ENCODE measurements at places on chromosomes 6 and 20.

DNA sequence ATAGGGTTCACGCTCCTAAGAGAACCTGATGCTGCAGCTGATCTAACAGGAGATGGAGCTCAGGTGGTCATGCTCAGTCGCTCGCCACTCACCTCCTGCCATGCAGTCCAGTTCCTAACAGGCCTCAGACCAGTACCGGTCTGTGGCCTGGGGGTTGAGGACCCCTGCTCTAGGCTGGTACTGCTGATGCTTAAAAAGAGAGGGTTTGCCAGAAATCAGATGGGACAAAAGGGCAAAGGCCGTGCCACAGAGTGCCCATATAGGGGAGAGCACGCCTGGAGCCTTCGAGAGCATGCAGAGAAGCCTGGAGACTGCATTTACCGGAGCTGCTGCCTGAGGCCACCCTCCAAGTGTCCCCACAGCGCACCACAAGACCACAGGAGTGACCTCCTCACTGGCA, 75.5 kb downstream of the PTPN1 start:
- no peak for DNase-seq

DNA sequence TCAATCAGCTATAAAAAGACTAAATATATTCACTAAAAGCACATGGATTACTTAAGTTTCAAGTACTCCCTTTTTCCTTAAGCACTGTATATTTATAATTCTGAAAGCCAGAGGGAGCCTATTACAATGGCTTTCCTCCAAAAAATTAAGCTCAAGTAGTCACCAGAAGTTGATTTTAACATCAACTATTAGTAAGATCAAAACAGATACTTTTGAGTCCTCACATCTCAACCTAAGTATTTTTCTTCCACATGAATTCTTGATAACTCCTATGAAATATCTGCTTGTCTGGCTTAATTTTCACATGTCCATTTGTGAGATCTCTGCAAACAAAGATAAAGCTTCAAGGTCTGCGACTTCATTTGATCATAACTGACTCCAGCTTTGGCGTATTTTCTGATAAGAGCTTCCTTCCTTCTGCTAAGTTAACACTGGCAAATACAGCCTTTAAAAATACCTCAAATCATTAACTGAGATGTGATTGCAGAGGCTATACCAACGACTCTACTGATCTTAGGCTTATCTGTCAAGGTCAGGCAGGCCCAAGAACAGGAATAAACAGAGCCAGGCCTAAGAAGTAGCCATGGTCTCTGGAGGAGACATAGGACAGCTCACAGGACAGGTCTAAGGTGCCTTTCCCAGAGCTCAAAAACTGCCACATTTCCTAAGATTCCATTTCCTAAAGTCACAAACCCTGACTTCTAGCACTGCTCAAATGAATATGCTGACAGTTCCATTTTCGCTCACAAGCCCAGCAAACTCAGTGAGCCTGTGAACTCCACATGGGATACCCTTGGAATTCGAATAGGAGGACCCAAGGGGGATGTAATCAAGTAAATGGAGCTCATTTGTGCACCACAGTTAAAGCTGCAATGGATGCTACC, 10.0 kb downstream of the SNX5 start:
- DNase-seq: no peak

GRCh38 chr6:169159331-169159730, 94.3 kb downstream of the THBS2 start:
- no peak for DNase-seq

GRCh38 chr20:24694727-24695528, 225.5 kb downstream of the SYNDIG1 start:
- no peak for DNase-seq

DNA sequence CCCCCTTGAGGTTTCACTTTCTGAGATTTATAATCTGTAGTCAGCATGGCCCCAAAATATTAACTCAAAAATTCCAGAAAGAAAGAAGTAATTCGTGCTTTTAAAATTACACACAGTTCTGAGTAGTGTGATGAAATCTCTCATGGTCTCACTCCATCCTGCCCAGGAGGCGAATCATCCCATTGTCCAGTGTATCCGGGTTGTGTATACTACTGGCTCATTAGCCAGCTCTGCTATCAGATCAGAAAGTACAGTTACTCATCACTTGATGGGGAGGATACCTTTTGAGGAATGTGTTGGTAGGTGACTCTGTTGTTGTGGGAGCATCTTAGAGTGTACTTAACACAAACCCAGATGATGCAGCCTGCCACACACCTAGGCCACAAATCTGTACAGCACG, 65.2 kb downstream of the CDC5L start:
- no peak for DNase-seq

DNA sequence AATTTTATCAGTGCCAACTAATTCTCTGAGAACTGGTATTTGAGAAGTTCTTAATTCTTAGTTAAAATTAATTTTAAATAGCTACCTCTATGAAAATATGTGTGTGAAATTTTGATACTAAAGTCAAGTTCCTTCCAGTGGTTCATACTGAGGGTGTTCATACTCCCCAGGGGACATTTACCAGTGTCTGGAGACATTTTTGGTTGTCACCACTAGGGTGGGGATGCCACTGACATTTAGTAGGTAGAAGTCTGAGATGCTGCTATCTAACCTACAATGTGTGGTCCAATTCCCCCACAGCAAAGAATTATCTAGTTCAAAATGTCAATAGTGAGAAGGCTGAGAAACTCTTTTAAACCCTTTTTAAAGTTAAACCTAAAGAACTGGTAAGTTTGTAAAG, 463.8 kb downstream of the ADGRB3 start:
- no peak for DNase-seq

GRCh38 chr6:131803007-131803769, 4.6 kb upstream of the ENPP1 start:
- no peak for DNase-seq

- DNase-seq: no peak
These were observed 56.5 kb downstream of the ARMC2 start for GRCh38 chr6:108904741-108905140.

GRCh38 chr6:28683945-28684538, 158.4 kb downstream of the GPX5 start:
- DNase-seq: no peak

DNA sequence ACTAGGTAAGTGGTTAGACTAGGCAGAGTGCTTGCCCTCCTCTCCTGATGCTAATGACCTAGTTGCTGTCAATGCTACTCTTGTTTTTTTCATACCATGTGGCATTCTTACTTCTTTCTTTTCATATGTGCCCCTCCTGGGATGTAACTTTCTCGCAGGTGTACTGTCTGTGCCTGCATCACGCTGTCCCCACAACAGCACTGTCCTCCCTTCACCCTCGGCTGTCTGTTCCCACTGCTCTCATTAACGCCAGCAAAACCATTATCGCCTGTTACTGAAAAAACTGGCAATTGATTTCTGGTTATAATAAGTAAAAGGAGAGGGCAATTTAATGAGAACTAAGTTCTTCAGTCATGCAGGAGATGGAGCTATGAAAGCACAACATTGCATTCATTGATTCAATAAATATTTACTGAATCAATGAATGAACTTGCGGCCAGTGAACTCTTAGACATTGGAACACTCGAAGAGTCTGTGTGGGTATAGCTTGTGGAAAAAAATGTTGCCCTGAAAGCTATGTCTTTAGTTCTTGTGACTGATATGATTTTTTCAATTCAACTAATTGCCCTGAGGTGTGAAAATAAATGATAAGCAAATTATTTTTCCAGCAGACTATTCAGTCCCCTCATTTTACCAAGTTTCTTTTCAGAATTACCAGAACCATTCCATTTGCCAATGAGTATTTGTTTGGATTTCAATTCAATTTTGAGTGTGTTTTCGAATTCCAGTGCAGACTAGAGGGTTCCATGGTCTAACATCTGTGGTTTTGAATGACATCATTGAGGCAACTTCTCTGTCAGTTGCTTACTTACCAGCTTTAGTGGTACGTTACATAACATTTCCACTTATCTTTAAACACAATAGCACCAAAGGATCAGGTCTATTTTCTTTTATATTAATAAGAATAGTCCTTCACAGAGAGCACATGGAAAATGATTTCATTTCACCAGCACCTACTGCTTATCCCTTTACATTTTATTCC, 2.1 kb downstream of the SLC17A4 start:
- no peak for DNase-seq

DNA sequence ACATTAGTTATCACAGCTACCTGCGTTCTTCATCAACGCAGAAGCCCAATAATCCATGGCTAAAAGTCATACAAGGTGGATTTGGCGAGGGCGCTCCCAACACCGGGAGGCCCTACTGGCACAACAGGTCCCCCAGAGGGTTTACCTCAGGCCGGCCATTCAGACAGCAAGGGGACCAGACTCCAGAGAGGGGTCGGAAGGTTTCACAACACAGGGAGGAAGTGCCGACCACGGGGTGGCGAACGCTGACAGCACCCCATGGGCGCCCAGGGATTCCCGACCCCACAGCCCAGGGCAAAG, 1515.9 kb upstream of the DEFB115 start:
- DNase-seq: no peak

- peak; percentile 91 for DNase-seq
These were observed 18.5 kb downstream of the POM121L2 start for GRCh38 chr6:27293436-27294098.

GRCh38 chr20:36364506-36364905, 58.4 kb downstream of the DLGAP4 start:
- no peak for DNase-seq

DNA sequence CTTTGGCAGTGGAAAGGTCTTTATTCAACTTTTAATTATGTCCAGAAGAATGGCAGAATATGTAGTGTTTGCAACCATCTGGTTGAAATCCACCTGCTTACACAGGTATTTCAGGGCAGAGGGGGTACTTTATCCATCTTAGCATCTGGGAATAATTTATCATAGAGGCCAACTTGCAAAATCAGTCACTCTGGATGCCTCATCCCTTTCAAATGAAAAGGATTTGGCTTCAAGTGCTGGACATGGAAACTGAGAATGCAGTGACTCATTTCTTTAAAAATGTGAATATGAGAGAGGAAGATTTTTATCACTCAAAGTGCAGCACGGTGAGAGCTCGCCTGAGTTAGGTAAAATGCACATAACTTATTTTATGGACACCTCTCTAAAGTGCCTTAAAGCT, 758.3 kb downstream of the KIF16B start:
- DNase-seq: no peak

GRCh38 chr20:32924781-32925180, 66.1 kb downstream of the EFCAB8 start:
- DNase-seq: no peak

GRCh38 chr20:12054556-12054955, 136.9 kb downstream of the BTBD3 start:
- no peak for DNase-seq

DNA sequence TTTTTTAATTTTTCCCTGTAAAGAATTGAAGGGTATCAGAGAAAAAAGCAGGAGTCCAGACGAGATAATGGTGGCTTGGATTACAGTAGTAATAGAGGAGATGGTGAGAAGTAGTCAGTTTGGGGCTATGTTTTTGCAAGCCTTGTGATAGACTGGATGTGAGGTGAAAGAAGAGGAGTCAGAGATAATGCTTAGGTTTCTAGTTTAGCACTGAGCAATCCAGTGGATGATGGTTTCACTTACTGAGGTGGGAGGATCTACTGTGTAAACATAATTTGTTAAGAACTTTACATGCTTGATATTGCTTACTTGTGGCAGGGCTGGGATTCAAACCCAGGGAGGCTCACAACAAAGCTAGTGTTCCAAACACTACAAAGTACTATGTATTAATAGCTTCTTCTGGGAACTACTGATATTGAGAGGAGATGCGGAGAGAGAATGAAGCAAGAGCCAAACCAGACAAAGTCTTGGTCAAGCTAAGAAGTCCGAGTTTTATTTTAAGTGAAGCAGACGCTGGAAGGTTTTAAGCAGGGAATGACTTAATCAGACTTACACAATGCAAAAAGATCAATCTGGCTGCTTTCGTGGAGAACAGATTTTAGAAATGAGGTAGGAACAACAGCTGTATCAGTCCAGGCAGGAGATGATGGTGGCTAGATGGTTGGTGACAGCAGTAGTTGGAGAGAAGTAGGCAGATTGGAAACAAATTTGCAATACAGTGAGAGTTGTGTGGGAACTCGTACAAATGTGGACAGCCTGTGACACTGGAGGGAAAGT, 58.0 kb downstream of the ZFAND3 start:
- DNase-seq: no peak

DNA sequence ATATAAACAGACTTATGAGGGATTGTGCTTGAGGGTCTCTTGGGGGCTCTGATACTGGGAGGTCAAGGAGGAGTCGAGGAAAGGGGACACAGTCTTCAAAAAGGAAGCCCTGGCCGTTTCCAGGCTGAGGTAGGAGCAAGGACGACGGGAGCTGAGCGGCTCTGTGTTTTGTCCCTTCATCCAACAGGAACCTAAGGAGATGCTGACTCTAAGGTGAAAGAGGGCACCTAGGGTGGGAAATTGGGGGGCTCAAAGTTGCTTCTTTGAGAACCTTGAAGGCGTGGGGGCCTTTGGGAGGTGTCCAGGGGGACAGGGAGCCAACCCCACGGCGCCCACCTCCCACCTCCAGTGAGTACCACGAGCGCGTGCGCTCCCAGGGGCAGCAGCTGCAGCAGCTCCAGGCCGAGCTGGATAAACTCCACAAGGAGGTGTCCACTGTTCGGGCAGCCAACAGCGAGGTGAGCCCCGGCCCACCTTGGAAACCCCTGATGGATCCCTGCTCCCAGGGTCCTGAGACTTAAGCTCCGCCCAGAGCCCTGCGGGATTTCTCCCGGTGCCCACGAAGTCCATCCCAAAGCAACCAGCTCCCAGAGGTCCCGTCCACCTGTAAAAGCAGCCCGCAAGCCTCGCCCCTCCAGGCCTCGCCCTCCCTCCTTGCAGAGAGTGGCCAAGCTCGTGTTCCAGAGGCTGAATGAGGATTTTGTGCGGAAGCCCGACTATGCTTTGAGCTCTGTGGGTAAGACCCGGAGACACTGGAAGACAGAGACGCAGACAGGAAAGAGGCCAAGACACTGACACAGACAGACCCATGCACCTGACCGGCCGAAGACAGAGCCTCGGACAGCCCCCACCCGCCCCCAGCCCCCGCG, 2.9 kb downstream of the SPAG4 start:
- DNase-seq: peak; percentile 67

DNA sequence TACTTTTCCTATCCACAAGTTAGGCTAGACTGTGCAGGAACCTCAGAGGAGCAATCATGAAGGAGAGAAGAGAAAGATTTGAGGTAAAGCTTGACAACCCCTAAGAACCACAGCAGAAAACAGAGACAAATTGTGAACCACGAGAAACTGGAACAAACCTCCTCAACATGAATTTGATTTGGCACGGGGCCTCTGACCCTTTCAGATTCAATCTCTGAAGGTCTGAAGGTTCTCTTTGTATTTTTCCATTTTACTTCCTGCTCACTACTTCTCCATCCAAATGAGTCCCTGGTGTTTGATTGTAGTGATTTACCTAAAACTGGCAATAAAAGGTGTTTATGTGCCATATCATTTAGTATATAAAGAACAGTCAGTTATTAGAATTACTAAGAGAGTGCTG, 126.1 kb upstream of the STXBP5 start:
- DNase-seq: no peak

DNA sequence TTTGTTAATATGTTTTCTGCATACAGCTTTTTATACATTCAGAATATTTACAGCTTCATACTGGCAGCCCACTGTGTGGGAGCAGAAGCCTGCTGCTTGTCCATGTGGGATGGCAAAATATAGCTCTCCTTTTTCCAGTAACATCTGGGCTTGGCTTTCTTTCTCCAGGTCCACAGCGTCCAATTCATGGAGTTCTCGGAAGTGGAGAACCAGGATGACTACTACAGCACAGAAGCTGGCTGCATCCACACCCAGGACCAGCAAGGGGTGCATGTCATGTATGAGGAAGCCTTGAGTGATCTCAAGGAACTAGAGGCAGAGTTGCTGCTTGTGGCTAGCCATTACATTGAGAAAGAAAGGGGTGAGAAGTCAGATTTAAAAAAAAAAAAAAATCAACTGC, 143.1 kb downstream of the CD164 start:
- DNase-seq: no peak
